ENCODE measurements at places on chromosomes 13 and 19.

DNA sequence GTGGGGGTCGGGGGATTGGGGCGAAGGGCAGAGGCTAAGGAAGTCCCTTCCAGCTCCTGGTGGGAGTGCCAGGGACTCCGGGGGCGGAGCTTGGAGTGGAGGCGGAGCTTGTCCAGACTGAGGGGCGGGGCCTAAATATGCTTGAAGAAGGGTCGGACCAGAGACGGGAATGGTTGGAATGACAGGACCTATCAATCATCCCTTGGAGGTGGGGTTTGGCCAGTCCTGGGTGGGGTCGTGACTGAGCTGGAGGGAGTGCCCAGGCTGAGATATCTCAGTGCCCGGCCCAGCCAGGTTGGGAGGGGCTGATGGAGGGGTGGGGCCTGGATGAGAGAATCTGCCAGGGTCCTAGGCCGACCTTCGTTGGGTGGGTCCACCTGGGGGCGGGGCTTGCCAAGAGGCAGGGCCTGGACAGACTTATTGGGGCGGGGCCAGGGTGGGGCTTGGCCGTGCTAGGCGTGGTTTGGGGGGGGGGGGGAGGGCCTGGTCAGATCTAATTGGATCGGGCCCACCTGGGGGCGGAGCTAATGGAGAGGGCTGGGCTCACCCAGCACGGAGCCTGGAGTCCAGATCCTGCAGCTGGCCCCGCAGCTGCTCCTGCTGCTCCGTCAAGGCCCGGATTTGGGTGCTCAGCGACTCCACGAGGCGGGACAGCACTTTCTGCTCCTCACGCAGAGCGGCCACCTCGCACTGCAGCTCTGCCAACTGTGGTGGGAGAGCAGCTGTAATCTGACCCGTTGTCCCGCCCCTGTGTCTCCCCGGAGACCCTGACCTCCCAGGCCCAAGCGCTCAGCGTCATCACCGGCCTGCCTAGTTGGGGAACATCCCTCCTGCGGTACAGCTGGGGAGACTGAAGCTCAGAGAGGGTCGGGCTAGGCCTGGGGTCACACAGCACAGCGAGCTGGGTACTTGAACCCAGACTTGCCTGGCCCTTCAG lies 2.6 kb upstream of the WIZ start:
- peak; percentile 10 for DNase-seq

DNA sequence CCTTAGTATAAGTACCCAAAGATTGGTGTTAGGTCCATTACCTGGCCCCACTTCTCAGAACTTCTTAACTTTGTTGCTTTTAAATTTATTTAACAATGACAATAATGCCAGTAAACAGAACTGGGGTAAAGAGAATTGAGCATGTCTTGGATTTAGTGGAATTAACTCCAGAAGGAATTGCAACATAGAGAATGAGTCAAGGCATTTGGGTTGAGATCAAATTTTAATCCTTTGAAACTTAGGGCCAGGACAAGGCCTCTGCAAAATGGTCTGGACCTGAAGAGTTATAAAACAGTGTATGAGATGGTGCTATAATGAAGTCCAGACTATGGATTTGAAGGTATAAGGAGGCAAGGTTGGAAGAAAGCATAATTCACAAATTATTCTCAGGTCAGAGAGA lies 1030.4 kb downstream of the SLITRK5 start:
- DNase-seq: no peak

- no peak for DNase-seq
These were observed 759 bp downstream of the PPP1R15A start for GRCh38 chr19:48872884-48873475.

DNA sequence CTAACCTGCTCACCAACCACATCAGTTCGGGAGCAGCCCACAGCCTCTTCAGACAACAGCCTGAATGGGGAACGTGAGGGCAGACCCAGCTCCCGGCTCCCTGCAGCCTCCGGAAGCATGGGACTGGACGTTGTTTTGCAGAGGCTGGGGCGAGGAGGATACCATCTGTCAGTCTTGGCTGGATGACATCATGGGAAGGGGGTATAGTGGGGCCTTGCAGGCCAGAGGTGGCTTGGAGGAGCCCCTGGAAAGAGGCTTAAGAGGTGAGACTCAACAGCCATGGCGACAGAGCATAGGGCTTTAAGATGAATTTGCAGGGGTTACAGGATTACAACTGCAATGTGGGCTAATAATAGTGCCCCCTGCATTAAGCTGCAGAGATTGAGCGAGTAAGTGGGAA lies 1.5 kb downstream of the FXYD3 start:
- DNase-seq: no peak

Measured in midbrain (tissue), 1 donor.